ENCODE measurements at places on chromosomes 6 and 20.

- no peak for DNase-seq
Measured at GRCh38 chr6:29953001-29953441, 10.7 kb downstream of the HLA-A start.

- no peak for DNase-seq
Measured at GRCh38 chr6:88653936-88654335, 309.5 kb downstream of the RNGTT start.

GRCh38 chr20:62637521-62638054, 4.7 kb upstream of the SLCO4A1 start:
- DNase-seq: no peak

GRCh38 chr20:45299786-45300185, 6.9 kb upstream of the RBPJL start:
- DNase-seq: no peak

- DNase-seq: no peak
Measured at GRCh38 chr20:45402946-45403345, 5.1 kb upstream of the DBNDD2 start.

DNA sequence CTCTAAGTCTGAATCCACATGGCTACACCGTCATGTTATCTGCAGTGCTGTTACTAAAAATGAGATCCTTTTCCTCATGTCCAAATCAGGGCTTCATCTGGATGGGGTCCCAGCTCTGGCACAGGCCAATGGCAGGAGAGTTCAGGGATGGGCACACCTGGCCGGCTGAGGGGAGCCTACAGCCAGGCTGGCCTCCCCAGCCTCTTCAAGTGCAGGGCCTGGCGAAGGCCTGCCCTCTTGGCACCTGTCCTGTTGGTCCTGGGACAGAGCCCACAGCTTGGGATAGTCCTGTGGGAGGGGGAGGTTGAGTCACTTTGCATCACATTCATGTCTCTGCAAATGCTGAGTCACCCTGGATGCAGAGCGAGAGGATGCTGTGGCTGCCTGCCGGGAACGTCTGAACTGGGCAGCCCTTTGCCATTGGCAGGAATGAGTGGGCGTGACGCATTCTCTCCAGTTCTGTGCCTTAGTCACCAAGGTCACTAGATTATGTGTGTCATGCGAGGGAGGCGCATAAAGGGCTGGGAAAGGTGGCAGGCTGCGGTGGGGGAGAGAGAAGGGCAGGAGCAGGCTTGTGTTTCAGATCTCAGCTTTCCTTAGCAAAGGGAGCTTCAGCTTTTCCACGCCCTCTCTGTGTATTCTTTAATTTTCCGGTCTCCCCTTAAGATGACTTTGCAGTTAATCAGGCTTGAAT, 223.2 kb upstream of the ECI2 start:
- no peak for DNase-seq

DNA sequence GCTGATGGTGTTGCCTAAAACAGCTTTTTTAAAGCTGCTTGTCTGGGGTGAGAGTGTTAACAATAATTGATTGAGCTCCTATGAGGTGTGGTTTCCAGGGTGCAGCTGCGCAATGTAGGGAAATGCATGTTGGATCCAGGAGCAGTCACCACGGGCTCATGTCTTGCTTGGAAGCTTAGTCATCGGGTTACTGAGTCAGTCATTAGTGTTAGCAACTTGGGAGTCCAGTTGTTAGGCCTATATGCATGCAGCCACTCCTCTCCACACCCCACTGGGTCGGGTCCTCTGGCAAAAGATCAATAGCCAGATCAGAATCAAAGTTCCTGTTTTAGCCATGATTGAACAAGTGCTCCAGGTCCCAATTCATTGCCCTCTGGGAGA, 271.7 kb upstream of the CHD6 start:
- DNase-seq: no peak

- DNase-seq: no peak
Measured at GRCh38 chr6:74071214-74071613, 375.2 kb downstream of the CD109 start.

DNA sequence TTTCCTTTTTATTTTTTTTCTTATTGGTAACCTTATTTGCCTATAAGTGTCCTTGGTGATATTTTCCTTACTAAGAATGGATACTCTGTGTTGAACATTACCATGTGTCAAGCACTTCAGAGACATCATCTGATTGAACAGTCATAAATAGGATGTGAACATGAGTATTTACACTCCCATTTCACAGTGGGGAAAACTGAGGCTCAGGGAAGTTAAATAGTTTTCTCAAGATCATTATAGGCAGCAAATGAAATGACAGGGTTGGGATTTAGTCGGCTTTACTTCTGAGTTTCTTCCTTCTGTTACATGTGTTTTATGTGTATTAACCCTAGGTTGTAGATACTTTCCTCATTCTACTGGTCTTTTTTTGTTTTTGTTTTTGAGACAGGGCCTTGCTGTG, 35.3 kb downstream of the TPX2 start:
- DNase-seq: no peak
